ENCODE measurements at places on chromosomes 16 and 17.

DNA sequence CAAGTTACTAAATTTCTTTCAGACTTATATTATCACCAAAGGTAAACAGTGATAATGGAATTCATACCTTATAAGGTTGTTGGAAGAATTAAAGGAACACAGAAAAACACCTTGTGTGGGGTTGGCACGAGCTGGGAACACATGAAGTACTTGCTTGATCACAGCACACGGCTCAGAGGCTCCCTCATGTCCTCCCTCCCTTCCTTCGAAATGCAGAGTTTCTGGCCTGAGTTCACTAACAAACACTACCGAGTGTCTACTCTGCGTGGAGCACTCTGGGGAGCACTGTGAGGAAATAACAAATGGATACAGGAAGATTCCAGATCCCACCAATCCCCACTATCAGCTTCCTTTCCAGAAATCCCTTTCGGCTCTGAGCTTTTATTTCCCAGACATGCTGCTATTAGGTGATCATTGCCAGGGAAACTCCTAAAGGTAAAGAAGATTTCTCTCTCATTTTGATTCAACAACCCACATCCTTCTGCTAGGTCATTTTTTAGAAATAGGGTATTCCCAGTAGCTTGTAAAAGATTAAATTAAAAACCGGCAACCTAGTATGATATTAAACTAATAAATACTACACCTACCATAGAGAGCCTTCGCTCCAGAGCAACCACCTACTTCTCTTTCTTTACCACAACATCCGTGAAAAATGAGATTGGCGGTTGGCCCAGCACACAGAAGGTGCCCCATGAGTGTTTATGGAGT lies 6.1 kb upstream of the HNF1B start:
- DNase-seq: no peak

GRCh38 chr16:69324585-69325253 lies 5.7 kb downstream of the PDF start:
- no peak for DNase-seq

GRCh38 chr16:89048090-89048725 lies 45.4 kb upstream of the ACSF3 start:
- no peak for DNase-seq

DNA sequence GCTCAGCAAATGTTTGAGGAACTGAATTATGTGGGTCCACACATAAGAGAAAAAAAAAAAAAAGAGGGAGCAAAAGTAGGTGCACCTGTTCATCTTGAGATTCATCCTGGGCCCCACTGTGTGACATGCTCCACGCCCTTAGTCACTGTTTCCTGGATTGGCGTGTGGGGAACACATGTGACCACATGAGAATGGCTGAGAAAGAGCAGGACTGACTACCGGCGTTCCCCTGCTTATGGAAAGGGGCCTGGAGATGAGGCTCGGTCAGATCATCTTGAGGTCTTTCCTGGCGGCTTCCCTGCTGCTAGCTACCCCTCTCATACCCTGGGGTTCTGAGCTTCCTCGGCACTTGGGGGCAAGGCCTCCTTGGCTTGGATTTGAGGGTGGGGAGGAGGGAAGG lies 3.9 kb downstream of the DEXI start:
- DNase-seq: no peak

DNA sequence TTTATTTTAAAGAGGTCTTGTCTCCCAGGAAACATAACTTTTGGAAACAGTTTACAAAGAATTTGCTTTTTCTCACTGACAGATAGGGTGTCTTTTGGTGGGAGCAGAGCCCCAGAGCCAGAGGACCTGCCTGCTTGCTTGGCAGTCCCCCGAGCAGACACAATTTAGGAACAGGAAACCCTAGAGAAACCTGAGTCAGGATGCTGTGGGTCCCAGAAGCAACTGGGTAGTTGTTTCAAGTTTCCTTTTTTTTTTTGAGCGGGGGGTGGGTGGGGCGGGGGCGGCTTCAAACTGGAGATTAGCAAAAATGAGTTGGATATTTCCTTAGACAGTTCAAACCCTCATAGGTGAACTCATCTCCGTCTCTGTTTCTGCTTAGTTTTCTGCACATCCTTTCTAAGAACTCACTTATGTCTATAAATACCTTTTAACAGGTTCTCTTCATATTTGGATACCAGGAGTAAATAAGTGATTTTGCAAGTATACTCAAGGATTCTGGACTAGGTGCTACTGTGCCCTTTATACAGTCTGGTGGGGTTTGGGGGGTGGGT lies 135.1 kb downstream of the PRKCA start:
- DNase-seq: no peak

DNA sequence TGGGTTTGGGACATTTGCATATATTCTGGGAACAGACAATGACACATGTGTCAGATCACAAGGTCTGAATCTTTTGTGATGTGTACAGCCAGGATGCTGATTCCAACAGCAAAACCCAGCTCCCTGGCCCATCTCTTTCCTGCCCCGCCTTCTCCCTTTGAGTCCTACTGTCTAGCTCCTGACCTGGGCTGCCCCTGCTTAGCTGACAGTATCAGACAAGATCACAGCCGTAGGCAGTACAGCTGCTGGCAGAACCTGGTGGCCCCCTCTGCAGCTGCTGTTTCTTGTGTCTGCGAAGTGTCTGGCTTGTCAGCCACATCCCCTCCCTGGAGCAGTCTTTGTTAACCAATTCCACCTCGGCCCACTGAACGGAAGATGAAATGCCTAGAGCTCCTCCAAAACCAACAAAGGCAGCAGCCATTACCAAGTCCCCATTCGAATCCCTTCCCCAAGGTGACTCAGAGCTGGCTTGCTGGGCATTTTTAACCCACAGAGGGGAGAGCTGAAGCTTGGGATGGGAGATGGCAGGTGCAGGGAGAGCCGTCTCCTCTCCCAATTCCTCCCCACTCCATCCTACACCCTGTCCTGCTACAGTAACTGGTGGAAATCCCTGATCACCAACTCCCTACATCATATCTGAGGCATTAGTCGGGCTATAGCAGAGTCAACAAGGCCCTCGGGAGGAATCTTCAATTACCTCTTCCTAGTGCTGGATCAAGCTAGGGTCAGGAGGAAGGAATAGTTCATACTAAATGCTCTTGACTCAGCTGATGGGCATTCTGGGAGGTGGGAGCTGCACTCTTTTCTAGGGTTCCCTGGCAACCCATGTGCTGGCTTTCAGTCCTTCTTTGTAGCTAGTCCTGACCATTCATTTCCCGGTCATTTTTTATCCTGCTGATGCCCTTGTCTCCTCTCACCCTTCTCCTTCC lies 5.8 kb downstream of the PIPOX start:
- DNase-seq: no peak

DNA sequence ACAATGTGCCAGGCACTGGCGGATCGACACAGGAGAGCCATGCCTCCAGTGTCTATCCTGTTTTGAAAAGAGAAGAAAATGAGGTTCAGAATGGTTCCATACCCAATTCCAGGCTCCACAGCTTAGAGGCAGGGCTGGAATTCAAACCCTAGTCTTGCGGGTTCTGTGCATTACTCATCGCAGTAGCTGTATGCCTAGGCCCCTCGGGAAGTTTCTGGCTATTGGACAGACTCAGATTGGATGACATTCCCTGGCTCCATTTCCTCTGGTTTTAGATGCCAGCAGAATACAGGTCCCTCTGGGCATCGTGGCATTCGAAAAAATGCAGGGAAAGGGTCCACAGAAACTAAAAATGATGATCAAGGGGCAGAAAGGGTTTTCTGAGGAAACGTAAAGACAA lies 184.7 kb downstream of the COPRS start:
- no peak for DNase-seq

- DNase-seq: no peak
Measured at GRCh38 chr17:6254036-6254435, 180.9 kb downstream of the AIPL1 start.

GRCh38 chr16:78932355-78932943 lies 668.1 kb downstream of the MAF start:
- no peak for DNase-seq

GRCh38 chr17:39225959-39226683 lies 376 bp upstream of the STAC2 start:
- DNase-seq: peak; percentile 73

- DNase-seq: no peak
Measured at GRCh38 chr17:69654981-69655855, 240.7 kb downstream of the MAP2K6 start.

- DNase-seq: peak; percentile 38
Measured at GRCh38 chr17:58328195-58329034, at the start of gene TSPOAP1. TSPOAP1 (minus strand) TSS chr17:58328795; CDS start chr17:58327920, 875 bp downstream.

- DNase-seq: no peak
Measured at GRCh38 chr17:16027708-16028584, 28.3 kb downstream of the TTC19 start.

GRCh38 chr16:81707411-81708265 lies 71.5 kb upstream of the PLCG2 start:
- DNase-seq: peak; percentile 87

GRCh38 chr17:46106966-46107644 lies 86.1 kb downstream of the KANSL1 start:
- no peak for DNase-seq

Data from caudate nucleus (tissue), 63 donors.